ENCODE measurements at places on chromosomes 6 and 20. TPM values are rescaled to one million over a fixed set of nuclear protein-coding genes. Genes with fewer than 3 reads are reported as not detected.
A peak's percentile ranks its signal among the peaks of the same experiment; 100 is the strongest.

The TEAD3 gene
- polyA plus RNA-seq: 15.5 TPM

The SLC12A5 gene
- polyA plus RNA-seq: 15.0 TPM

The C20orf204 gene
- 0.05 TPM for polyA plus RNA-seq

The TCP11 gene
- polyA plus RNA-seq: 0.13 TPM

DNA sequence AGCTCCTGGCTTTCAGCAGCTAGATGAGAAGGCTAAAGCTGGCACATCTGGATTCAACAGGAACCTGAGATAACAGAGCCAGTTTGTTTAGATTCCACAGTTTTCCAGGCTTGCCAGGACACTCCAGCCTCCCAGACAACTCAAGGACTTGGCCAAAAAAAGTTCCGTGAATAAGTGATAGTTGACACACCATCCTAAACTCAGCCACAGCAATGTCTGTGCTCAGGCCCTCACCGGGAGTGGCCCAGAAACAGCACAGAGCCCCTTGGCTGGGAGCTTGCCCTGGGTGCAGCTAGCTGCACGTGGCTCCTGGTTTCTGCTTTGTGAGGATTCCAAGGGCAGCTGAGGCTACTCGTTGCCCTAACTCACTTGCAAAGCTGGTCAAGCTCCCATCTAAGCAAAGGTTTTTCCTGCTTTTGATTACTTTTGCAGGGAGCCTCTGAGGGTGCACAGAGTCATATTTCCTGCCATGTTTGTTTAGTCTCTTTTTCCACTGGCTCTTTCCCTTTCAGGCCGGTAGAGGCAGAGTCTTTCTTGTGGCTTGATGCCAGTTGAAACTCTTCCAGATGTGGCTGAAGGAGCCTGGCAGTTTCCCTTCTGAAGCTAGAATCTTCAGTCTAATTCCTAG is 118.3 kb upstream of the ECI2 start:
- peak; percentile 56 for DNase-seq

GRCh38 chr6:143406673-143407072 is 43.8 kb downstream of the ADAT2 start:
- no peak for DNase-seq

DNA sequence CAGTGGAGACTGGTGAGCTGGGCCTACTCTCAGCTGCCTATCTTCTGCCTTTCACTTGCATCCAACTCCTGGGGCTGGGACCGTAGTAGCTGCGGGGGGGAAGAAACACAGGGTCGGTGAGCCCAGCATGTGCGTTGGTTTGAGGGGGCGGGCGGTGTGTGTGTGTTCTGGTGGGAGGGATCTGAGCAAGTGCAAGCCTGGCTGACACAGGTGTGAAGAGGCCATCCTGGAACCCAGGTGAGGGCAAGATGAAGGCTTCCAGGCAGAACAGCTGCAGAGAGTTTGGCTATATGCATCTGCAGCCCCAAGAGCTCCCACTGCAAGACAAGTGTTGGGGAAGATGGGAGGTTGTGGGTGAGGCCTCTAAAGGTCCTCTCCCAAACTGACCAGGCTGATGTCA is 30.6 kb downstream of the MOCS1 start:
- no peak for DNase-seq

- DNase-seq: no peak
Measured at GRCh38 chr6:165229216-165229615, 80.2 kb downstream of the C6orf118 start.

DNA sequence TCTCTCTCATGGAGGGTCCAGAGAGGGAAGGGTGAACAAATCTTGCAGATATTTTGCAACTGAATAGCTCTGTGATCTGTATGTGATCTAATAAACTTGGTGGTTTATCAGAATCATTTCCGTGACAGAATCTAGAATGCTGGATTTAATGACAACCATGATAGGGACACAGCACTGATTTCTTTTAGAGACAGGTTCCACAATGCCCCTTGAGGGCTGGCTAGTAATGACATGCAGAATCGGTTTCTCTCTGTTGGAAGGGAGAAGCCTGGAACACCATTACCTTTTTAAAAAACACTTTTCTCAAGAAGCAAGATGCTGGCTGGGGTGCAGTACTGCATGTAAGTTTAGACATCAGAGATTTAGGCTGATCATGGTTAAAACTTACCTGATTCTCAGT is 313.4 kb downstream of the CDH26 start:
- no peak for DNase-seq

- peak; percentile 86 for DNase-seq
Measured at GRCh38 chr6:157148391-157149323, 174.7 kb downstream of the TMEM242 start.

GRCh38 chr6:108242721-108243120 is 18.1 kb downstream of the SNX3 start:
- no peak for DNase-seq

- no peak for DNase-seq
Measured at GRCh38 chr6:13380761-13381160, 52.4 kb upstream of the TBC1D7 start.
